Stimulated activated CD8-positive, alpha-beta memory T cell treated with anti-CD3 and anti-CD28 coated beads, Interleukin-7, amount 100 ng/mL, for 1 hour (primary cell): ENCODE measurements at places on chromosomes 7 and 10.

- no peak for DNase-seq
Measured at GRCh38 chr7:155531681-155532080, 14.7 kb downstream of the CNPY1 start.

DNA sequence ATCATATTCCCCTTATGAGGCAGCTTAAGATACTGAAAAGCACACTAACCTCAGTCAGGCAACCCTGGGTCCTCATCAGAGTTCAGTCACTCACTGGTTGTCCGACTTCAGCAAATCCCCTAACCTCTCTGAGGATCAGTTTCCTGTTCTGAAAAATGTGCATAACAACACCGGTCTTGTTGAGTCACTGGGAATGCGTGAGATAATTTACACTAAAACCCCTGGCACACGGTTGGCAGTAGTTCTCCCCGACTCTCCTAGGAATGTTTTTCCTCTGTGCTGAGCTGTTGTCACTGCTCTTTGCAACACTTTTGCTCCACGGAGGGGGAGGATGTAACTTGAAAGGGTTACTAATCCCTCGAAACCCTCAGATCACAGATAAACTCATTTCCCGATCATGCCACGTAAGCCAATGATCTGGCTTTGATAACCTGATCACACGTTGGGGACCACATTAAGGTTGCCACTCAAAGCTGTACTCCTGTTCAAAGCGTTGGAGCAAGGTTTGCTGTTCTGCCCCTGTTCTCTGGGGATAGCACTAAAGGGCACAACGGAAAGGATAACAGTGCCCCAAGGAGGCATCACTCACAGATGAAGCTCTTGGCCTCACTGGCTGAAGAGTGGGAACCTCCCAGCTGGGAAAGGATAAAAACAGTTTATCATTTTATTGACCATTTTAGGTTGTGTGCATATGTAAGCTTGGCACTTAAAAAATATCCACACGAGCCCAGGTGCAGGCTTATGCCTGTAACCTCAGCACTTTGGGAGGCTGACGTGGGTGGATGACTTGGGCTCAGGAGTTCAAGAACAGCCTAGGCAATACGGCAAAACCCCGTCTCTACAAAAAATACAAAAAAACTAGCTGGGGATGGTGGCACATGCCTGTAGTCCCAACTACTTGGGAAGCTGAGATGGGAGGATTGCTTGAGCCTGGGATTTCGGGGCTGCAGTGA, 5.0 kb upstream of the RBM17 start:
- no peak for DNase-seq

GRCh38 chr7:91784469-91784868, 96.0 kb downstream of the MTERF1 start:
- no peak for DNase-seq

DNA sequence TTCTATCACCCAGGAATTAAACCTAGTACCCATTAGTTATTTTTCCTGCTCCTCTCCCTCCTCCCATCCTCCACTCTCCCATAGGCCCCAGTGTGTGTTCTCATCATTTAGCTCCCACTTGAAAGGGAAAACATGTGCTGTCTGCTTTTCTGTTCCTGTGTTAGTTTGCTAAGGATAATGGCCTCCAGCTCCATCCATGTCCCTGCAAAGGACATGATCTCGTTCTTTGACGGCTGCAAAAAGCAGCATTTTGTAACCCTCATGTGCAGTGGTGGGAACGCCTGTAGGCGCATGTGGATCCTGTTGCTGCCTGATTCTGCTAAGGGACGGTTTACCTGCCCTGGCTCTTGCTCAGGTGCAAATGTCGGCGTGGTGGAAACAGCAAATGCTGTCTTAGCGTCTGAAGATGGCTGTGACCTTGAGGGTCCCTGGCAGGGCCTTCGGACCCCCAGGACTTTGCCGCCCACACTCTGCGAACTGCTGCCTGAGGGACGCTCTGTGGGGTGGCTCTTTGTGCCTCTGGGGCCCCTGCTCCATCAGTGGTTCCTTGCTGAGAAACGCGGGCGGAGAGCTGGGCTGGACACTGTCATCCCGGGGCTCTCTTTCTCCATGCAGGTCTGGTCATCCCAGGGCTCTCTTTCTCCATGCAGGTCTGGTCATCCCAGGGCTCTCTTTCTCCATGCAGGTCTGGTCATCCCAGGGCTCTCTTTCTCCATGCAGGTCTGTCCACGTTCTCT, 5.6 kb upstream of the MTG1 start:
- no peak for DNase-seq

DNA sequence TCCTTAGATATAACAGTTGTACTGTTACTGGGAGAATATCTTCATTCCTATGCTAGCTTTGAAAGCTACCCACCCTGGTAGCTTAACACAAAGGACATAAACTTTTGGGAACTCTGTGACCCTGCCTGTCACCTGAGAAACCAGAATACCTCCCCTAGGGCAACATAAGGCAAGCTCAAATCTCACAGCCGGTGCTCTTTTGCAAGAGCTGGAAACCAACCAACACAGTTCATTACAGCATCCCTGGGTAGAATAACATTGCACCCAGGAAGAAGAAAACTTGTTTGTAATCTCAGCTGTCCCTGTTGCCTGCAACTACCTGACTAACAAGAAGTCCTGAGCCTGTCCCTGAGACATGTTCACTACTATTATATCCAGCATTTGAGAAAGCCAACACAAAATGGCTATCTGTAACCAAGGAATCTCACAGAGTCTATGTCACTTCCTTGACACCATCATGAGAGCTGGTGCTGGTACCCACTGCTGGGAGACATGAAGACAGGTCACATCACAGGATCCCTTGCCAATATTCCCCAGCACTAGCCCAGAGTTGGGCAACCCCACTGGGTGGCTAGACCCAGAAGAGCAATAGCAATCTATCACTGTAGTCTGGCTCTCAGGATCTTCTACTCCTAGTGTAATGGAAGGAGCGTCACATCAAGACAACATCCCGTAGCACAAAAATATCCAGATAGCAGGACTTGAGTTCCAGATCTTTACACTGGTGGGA, 31.3 kb downstream of the AKR1C3 start:
- no peak for DNase-seq

DNA sequence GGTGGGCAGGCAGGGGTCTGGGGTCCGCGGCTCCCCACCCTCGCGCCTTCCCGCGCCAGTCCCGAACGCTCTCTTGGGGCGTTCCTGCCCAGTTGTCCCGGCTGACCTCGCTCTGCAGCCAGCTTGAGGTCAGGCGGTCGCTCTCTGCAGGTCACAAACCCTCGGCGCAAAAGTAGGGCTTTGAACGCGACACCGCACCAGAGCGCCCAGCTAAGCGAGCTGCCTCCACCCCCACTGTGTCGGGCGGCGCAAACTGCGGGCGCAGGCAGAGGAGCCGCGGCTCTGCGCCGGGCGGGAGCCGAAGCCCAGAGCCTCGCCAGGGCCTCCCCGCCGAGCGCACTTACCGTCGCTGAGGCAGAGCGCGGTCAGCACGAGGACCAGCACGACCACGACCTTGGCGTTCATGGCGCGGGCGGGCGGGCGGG, 284 bp downstream of the CXCL12 start:
- DNase-seq, result no peak

DNA sequence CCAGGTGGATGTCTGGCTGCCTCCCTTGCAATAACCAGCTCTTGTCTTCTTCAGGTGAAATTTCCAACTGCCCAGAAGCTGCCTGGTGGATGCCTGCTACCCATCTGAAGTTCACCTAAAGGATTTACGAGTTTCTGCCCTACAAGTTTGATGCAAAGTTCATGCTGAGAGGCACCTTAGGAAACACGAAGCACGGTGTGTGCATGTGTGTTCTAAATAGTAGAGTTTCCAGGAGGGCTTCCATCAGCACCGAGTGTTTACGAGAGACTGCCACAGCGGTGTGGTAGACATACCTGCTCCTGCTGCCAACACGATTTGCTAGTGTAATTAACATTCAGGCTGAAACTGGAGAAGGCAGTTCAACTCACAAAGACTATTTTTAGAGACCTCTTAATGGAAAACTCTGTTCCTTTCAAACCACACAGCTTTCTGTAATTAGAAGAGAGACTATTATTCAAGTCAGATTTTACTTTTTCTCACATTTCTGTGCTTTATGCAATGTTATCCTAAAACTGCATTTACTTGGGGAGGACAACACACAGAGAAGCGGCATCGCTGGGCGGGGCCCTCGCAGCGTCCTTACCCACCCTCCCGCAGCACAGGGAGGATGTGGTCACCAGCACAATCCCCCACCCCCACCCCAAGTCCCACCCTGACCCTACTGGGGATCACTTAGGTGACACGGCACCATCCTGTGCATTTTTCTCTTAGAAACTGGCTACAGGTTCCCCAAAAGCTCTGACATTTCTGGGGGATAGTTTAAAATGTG, 15.5 kb upstream of the CPXM2 start:
- DNase-seq, result no peak

GRCh38 chr7:41114131-41114530, 588.8 kb downstream of the INHBA start:
- DNase-seq, result no peak

DNA sequence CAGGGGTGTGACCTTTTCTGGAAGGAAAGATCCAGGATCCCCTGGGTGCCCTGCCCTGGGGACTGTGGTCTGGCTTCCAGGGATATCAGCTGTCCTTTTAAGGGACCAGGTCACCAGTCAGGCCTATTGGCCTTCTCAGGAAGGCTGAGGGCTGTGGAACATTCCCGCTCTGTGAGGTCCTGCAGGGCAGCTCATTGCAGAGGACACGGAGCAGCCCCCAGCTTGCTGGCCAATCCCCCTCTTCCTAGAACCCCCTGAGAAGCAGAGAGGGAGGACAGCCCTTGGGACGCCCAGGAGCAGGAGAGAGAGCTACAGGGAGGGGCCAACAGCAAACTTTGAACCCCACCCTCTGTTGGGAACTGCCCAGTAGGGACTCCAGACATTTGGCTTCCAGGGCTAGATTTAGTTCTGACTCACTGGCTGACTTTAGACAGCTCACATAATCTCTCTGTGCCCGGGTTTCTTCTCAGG, 67.9 kb upstream of the COL13A1 start:
- no peak for DNase-seq

DNA sequence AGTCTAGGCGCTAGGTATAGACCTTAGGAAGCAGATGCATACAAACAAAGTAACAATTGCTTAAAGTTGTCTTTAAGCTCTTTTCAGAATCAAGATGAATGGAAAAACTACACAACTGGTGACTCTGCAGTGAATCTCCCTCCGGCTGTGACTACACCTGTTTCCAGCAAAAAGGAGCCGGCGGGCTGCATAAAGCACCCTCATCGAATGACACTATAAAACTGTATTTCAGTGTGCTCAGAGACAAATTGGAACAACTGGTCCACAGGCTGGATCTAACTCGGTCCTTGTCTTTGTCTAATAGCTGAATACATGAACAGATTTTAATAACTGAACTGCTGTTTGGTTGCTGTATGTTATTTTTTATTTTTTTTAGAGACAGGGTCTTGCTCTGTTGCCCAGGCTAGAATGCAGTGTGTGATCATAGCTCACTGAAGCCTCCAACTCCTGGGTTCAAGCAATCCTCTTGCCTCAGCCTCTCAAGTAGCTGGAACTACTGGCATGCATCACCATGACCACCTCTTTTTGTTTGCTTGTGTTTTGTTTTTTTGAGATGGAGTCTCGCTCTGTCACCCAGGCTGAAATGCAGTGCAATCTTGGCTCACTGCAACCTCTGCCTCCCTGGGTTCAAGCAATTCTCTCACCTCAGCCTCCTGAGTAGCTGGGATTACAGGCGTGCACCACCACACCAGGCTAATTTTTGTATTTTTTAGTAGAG, 64.2 kb upstream of the SVIL start:
- DNase-seq, result no peak

DNA sequence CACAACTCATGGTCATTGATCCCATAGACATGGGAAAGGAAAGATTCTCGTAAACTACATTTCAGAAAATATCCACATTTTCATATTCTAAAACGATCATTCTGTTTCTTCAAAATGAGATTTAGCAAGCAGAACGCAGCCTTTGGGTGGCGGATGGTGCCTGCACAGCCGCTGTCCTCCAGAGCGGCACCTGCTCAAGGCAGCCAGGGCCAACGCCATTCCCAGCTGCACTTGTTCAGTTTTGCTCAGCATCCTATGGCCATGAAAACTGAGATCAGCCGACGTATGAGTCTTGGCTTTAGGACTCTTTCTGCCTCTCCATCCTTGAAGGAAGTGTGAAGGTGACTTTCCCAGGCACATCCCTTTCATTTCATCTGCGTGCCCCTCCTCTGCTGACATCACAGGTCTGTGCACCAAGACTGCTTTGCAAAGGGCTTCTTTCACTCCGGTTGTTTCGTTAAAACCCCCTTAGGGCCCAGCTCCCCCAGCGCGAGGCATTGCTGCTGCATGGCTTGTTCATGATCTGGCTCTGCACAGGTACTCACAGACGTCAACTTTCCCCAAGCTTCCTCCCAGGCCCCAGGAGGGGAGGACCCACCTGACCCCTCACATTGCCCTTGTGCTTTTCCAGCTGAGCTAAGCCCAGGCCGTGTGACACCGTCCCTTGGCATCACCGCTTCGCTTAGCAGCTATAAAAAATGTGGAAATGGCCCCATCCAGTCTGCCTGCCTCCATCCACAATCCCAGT, 37.2 kb downstream of the TCERG1L start:
- no peak for DNase-seq

GRCh38 chr7:2622869-2623697, 8.7 kb upstream of the TTYH3 start:
- no peak for DNase-seq
